Stimulated activated CD4-positive, alpha-beta T cell treated with anti-CD3 and anti-CD28 coated beads, Interleukin-1b, Interleukin-23, amount 100 ng/mL, for 24 hours (primary cell): ENCODE measurements at places on chromosomes 1 and 21.

- no peak for DNase-seq
Observed at GRCh38 chr21:28580585-28580984, 412.1 kb downstream of the LTN1 start.

DNA sequence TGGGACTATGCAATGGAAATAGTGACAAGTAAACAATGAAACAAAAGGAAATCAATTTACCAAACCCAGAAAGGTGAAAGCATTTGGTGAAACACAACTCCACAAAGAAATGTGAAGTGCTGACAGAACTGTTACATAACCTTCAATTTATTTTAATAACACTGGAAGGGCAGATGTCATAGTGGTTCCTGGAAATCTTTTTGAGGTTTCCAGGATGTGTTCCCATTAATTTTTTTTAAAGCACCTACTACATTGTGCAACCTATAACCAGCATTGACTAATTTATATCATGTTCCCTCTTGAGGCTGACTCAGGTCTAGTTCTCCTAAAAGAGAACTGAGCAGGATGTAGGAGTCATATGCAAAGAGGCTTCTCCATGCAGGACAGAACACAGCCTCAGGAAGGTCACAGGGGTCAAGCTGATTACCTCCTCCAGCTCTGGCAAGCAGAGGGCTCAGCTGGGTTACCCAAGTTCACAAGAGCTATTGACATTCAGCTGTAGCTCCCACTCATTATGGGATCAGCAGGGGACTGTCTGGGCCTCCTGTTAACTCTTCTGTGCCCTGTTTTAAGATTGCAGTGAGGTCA lies 157.1 kb upstream of the NRIP1 start:
- DNase-seq, result no peak

DNA sequence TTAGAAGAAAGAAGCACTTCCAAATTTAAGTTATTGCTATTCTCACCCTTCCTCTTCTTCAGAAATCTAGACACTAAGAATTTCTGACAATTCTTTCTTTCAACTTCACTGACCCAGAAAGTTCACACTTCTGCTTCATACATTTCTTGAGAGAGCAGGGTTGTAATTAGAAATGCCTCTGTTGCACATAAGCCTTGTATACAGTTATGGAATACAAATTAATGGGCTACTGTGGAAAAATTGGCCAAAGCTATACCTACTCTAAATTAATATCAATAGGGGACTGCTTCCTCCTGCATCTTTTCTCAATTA lies 1.5 kb downstream of the TNFSF18 start:
- no peak for DNase-seq

DNA sequence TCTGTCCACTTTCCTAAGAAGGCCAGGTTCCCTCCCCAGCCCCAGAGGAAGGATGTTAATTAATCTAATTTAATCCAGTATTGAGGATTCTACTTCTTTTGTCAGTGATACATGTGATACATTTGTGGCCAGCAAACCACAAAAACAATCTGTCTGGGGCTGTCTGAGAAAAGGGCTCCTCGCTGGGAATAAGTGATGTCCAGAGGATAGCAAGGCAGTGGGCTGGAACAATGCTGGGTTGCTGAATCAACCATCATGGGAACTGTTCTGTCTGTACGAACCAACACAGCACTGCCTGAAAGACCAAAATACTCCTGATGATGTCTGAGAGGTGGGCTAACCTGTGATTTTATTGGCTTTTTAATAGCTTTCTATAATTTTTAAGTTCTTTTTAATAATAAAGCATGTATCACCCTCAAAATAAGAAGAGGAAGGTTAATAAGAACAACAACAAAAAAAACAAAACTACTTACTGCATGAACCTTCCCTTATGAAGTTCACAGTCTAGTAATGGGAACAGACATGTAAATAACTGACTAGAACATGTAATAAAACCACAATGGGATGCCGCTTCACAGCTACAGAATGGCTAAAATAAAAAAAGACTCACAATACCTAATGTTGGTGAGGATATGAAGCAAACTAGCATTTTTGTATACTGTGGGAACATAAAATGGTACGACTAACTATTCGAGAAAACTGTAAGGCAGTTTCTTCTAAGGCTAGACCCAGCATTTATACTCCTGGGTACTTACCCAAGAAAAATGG lies 11.4 kb upstream of the ADAR start:
- DNase-seq, result no peak
